Large intestine (tissue), 12 donors: ENCODE measurements at places on chromosomes 12 and 14. TPM values are rescaled to one million over a fixed set of nuclear protein-coding genes. Genes with fewer than 3 reads are reported as not detected.

PTPRO gene
- 1.6 TPM for polyA plus RNA-seq

DNA sequence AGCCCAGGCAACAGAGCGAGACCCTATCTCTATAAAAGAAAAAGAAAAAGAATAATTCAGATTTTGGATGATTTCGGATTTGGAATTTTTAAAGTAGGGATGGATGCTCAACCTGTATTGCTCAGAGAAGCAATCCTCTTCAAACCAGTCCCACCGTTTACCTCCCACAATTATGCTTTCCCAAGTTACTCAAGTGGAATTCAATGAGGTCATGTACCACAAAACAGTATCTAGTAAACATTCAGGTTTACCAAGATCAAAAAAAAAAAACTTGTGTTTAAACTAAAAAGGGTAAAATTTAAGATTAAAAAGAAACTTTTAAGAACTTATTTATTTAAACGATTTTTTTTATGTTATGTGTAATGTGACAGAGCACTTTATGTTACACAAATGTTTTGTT is 2.5 kb downstream of the KDM5A start:
- DNase-seq: no peak

- DNase-seq: no peak
Observed at GRCh38 chr14:97080991-97081390, 283.8 kb downstream of the VRK1 start.

PROX2 gene
- 1.5 TPM for polyA plus RNA-seq

GRCh38 chr14:69630360-69630759 is 19.0 kb downstream of the SUSD6 start:
- no peak for DNase-seq

VAMP1 gene
- 9.6 TPM for polyA plus RNA-seq

SRP54 gene
- 62.5 TPM for polyA plus RNA-seq

DHRS1 gene
- 81.3 TPM for polyA plus RNA-seq

GRCh38 chr14:88535149-88535548 is 19.7 kb downstream of the PTPN21 start:
- DNase-seq: peak; percentile 84

GRCh38 chr14:51533872-51534553 is 117.7 kb upstream of the FRMD6 start:
- no peak for DNase-seq

GRCh38 chr14:98176892-98177291 is 1095.1 kb downstream of the BCL11B start:
- DNase-seq: no peak

GRCh38 chr12:125944446-125944845 is 879.2 kb downstream of the AACS start:
- no peak for DNase-seq

TROAP gene
- polyA plus RNA-seq: 15.8 TPM

KRT75 gene
- not detected for polyA plus RNA-seq

GRCh38 chr14:53840444-53840843 is 116.2 kb downstream of the BMP4 start:
- peak; percentile 76 for DNase-seq

LRTM2 gene
- polyA plus RNA-seq: 0.13 TPM

- no peak for DNase-seq
Observed at GRCh38 chr12:30580344-30580743, 115.3 kb downstream of the IPO8 start.

VWF gene
- polyA plus RNA-seq: 13.8 TPM

GRCh38 chr14:32013083-32013482 is 64.0 kb upstream of the ARHGAP5 start:
- DNase-seq: no peak

GRCh38 chr14:61140872-61141271 is 140.3 kb downstream of the TMEM30B start:
- DNase-seq: no peak

MSI1 gene
- polyA plus RNA-seq: 8.2 TPM

DNA sequence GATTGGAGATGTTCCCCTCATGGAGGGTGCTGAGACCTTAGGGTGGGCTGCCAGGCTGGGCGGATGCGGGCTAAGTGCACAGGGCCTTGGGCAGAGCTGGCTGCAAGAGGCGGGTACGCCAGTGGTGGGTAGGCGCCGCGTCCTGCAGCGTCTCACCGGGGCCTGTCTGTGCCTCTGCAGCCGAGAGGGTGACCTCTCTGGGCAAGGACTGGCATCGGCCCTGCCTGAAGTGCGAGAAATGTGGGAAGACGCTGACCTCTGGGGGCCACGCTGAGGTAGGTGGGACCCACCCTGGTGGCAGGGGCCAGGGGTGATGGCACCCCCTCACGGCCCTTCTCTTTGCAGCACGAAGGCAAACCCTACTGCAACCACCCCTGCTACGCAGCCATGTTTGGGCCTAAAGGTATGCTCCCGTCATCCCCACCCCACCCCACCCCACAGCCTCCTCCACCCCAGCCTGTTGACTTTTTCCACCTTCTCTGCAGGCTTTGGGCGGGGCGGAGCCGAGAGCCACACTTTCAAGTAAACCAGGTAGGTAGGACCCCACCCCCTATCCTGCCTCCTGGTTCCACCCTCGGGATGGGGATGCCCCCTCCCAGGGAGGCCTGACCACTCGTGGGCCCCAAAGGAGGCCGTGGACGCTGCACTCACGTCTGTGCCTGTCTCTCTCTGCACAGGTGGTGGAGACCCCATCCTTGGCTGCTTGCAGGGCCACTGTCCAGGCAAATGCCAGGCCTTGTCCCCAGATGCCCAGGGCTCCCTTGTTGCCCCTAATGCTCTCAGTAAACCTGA is 1.5 kb downstream of the CRIP1 start:
- DNase-seq: no peak

NFATC4 gene
- polyA plus RNA-seq: 40.9 TPM

DNA sequence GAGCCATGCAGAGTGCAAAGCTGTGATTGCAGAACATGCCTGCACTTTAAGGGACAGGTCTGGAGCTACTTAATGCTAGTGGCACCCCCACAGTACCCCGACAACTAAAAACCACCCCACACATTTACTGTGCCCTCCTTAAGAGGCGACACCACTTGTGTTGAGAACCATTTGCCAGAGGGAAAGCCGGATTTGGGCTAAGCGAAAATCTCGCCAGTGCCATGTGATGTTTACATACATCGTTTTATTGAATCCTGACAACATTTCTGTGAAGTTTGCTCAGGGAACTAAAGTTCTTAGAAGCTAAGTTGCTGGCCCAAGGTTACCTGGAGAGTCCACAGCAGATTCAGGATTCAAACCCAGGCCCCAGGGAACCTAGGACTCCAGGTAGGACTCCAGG is 119.0 kb upstream of the FKBP4 start:
- no peak for DNase-seq

CNTN1 gene
- polyA plus RNA-seq: 7.4 TPM

DNA sequence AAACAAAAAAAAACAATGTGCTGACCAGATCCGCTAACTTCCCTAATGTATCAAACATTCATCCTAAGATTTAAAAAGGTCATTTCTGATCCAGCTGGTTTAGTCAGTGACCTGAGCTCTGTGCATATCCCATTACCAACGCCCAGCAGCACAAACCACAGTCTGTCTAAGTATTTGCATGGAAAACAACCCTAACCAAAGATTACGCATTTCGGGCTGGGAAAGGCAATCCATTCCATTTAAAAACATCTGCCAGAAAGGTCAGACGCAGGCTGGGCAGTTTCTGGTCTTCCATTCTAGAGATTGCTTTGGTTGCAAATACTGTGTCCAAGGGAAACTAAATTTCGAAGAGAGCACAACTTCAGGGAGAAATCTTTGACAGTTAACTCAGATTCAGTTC is 234.9 kb downstream of the FLRT2 start:
- DNase-seq: no peak

GRCh38 chr12:46459111-46459510 is 86.5 kb upstream of the SLC38A2 start:
- DNase-seq: no peak

- DNase-seq: no peak
Observed at GRCh38 chr14:95683793-95684192, 2.4 kb upstream of the TCL1B start.

GRCh38 chr14:40347675-40348074 is 915.4 kb upstream of the FBXO33 start:
- DNase-seq: no peak

DNA sequence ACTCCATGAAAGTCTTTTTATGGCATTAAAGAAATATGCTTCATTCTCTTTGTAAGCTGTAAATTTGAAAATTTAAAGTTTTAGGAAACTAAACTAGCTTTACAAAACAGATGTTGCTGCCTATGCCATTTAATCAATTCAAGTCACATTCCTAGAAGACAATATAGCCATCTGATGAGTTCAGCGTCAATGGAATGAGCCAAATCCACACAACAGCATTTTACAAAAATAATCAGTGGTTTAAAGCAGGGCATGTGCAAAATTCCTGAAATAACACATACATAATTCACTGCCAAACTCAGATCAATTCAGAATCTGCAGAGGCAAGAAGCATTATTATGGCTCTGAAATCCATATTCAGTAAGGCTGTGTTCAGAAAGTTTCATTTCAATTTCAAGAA is 75.6 kb downstream of the MED13L start:
- DNase-seq: no peak

CCDC177 gene
- 0.07 TPM for polyA plus RNA-seq

- no peak for DNase-seq
Observed at GRCh38 chr12:93812626-93813025, 135.5 kb downstream of the CRADD start.

DNA sequence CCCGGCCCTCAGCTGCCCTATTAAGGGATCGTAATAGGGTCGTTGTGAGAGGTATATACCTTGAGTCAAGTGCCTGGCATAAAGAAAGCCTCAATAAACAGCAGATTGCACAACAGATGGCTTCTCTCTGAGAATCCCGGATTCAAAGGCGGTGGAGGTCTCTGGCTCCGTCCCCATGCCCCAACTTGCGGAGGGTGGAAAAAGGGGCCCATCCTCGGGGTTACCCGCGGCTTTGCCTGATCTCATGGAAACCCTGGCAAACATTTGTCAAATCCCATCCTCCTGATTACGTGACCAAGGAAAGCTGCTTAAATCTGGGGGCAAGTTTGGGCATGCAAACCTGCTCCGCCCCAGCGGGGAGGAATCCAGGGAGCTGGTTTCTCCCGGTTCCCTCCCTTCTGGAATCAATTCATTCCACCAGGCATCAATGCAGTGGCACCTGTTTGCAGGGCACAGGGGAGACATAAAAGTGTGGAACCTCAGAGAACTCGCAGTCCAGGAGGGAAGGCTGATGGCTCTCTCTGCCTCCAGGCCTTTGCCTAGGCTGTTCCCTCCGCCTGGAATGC is 12.3 kb downstream of the TRPV4 start:
- DNase-seq: no peak

LTB4R gene
- 7.2 TPM for polyA plus RNA-seq

ADCY6 gene
- polyA plus RNA-seq: 54.2 TPM

GUCY2C gene
- 126 TPM for polyA plus RNA-seq

DNA sequence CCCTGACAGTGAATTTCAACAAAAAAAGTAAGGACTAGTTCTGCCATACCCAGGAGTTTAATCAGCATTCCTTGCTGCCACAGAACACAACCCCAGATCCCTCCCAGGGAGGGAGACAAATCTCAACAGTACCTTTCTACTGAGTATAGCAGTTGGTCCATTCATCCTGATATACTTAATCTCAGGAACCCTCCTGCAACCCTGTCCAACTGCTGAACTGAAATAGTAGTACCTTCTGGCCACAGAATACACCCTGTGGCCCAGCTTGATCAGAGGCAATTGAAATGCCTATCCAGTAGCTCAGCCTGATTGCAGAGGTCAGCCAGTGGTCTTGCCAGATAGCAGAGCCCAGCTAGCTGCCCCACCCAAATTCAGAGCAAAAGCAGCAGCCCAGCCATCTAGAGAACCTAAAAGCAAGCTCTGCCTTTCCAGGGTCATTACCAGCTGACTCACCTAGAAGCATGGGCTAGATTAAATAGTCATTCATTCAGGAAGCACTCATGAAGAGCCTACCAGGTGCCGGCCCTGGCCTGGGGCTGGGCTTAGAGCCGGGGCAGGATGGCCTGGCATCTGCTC is 40.0 kb upstream of the RHOJ start:
- no peak for DNase-seq

CISTR gene
- polyA plus RNA-seq: not detected

CNOT2 gene
- polyA plus RNA-seq: 80.2 TPM

CCDC60 gene
- 0.01 TPM for polyA plus RNA-seq

ZBTB42 gene
- polyA plus RNA-seq: 6.0 TPM

DTX1 gene
- polyA plus RNA-seq: 9.1 TPM

DNA sequence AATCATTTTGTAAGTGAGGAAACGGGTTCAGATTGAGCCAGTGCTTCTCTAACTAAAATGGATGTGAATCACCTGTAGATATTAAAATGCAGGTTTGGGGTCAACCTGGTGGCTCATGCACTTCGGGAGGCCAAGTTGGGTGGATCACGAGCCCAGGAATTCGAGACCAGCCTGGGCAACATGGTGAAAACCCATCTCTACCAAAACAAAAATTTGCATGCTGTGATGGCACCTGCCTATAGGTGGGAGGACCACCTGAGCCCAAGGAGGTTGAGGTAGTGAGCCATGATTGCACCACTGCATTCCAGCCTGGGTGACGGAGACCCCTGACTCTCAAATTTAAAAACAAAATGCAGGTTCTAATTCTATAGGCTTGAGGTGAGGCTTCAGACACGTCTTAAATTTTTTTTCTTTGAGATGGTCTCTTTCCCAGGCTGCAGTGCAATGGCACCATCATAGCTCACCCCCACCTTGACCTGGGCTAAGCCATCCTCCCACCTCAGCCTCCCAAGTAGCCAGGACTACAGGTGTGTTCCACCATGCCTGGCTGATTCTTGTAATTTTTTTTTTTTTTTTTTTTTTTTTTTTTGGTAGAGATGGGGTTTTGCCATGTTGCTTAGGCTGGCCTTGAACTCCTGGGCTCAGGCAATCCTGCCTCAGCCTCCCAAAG is 9.0 kb downstream of the TUBA1C start:
- no peak for DNase-seq

DNA sequence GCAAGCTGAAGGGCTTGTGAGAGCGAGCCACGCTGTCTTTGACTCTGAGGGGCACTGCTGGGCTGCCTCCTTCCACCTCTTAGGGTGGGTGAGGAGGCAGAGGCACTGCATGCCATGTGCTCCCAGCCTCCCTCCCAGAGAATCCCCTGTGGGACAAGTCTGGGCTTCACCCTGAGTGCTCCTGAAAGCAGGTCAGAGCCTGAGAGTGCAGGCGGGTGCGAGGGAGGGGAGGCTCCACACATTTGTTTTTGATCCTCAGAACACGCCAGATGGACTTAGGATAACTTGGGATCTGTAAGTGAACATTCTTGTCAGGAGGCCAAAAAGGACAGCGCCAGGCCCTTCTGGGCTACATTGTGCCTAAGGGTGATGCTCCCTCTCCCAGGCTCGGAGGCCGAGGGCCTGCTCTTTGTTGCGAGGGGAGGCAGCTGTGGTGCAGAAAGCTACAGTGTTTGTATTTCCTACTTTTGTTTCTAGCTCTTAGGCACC is 155.4 kb downstream of the TMX1 start:
- peak; percentile 19 for DNase-seq

TRHDE gene
- 14.2 TPM for polyA plus RNA-seq
